ENCODE measurements at places on chromosomes 7 and 10.

GRCh38 chr10:110335314-110336064, 30.8 kb upstream of the SMNDC1 start:
- no peak for DNase-seq

DNA sequence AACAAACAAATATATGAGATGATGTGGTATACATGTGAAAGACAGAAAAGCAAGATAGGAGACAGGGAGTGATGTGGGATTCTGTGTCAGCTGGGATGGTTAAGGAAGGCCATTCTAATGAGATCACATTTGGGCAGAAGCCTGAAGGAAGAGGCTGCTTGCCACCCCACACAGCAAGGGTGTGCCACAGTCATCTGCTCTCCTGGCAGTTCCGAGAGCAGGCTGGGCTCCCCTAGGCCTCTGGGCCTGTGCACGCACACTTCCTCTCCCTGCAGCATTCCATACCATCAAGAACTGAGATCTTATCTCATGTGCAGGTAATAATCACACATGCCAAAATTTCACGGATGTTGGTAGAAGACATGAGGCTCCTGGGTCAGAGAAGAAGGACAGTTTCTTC, 43.1 kb downstream of the SYPL1 start:
- no peak for DNase-seq

DNA sequence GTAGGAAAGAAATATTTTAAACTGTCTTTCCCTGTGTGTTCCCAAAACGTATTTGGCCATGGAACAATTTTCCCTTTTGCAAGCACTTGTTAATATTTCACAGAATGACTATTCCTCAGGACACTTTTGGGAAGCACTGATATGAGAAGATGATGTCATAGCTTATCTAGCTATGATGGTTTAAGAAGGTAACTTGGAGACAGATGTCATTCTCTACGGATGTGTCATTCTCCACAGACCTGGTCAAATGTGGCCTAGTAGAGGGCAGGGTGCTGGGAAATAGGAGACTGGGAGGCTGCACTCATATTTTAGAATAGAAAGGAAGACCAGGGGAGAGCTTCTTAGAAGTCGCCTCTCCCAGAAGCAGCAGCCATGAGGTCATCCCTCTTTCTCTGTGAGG, 220.7 kb upstream of the GLI3 start:
- no peak for DNase-seq

- DNase-seq: no peak
Measured at GRCh38 chr10:57791546-57791945, 476.1 kb downstream of the IPMK start.

DNA sequence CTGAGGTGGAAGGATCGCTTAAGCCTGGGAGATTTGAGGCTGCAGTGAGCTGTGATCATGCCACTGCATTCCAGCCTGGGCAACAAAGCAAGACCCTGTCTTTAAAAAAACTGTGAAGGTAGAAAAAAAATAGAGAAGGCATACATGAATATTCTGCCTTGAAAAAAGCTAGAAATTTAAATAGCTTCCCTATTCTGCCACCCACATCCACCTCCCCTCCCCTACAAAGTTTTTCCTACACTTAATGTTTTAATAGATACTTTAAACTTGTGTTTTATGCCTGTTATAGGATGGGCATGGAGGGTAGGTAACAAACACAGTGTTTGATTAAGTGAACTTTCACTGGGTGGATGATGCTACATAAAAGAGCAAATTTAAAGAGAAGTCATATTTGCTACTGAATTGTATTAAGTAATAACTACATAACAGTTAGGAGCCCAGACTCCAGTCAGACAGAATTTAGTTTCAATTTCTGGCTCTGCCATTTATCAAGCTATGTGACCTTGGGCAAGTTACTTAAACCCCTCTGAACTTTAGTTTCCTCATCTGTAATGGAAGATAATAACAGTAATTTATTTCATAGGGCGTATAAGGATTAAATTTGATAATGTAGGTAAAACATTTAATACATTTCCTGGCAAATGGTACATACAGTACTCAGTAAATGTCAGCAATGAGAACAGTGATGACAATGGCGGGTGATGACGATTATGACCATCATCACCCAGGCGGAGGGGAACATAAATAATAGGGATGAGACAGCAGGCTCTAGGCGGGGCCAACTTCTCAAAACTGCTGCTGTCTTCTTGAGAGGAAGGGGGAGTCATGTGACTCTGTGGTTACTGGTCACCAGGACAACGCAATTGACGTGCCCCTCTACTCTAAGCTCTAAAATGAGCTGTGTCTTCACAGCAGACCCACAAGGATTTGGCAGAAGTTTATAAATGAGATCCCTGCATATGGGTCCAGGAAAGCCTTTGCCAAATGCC, 15.8 kb downstream of the DNMBP start:
- DNase-seq: peak; percentile 70

DNA sequence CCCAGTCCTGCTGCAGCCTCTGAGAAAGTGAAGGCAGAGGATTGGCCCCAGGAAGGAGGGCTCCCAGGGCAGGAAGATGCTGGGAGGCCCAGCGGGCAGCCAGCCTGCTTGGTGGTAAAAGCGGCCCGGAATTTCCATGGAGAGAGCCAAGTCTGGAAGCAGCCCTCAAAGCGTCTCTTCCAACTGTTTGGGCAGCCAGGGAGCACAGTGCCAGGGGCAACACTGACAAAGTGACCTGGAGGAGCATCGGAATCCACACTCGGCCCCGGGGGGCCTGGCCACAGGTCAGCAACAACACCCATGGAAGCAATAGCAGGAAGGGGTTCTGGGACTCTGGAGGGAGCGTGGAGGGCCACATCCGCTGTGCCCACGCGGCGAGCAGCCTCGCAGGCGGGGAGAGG, 63.2 kb upstream of the FGFR2 start:
- DNase-seq: no peak

DNA sequence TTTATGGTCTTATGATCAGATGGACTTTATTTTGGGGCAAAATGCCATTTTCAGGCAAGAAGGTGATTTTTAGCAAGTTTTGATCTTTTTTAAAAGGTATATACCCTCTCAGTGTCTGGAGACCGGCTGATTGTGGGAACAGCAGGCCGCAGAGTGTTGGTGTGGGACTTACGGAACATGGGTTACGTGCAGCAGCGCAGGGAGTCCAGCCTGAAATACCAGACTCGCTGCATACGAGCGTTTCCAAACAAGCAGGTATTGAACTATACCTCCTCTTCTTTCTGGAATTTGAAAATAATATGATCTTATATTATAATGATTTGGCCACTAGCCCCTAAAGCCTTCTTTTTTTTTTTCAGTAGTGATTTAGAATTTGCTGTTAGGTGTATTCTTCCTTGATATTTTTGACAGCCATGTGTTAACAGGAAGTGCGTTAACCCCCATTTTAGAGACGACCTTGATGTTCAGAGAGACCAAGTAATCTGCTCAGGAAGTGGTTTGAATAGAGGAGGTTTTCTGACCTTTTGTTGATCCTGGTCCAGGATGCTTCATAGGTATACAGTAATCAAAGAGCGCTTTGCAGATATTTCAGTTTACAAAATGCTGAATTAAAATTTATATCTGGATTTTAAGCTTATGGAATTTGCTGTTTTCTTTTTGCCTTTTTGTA, 6.2 kb downstream of the BUB3 start:
- DNase-seq: no peak
